ENCODE measurements at places on chromosomes 4 and X. TPM values are rescaled to one million over a fixed set of nuclear protein-coding genes. Genes with fewer than 3 reads are reported as not detected.

DNA sequence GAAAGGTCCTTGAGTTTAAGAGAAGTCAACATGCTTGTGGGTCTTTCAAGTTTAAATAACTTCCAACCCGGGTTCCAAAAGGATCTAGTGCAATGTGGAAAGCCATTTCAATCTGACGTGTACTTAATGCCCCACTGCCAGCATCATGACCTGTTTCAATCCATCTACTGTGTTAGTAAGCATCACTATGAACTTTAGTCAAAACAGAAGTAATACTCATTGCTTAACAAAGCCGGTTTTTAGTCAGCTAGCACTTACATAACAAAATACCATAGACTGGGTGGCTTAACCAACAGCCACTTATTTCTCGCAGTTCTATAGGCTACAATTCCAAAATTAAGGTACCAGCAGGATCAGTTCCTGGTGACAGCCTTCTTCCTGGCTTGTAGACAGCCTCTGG is 677.5 kb downstream of the DMD start:
- no peak for DNase-seq

The KCNIP4 gene
- 12.3 TPM for polyA plus RNA-seq

The GPC3 gene
- 942 TPM for polyA plus RNA-seq

The ZNF711 gene
- polyA plus RNA-seq, result 85.0 TPM

DNA sequence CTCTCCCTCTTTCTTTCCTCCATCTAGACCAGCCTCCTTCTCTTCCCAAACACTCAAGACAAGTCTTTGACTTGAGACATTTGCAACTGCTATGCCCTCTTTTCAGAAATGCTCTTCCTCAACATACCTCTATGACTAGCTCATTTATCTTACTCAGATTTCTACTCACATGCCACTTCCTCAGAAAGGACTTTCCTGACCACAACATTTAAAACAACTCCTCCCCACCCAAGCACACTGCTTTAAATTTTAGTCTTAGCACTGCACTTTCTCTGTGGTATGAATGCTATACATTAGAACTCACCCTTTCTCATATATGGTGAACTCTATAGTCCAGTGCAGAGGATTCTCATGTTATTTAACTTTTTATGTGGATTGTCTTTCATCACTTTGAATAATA is 28.4 kb upstream of the SULT1E1 start:
- DNase-seq, result no peak

Data from left renal cortex interstitium (tissue), 4 donors.